ENCODE measurements at places on chromosomes 5 and 9. TPM values are rescaled to one million over a fixed set of nuclear protein-coding genes. Genes with fewer than 3 reads are reported as not detected.

The CDC26 gene
- total RNA-seq = 40.4 TPM

The OR1L1 gene
- not detected for total RNA-seq

The FRMD3 gene
- 18.2 TPM for total RNA-seq

The C6 gene
- total RNA-seq = not detected

The RBM22 gene
- 34.0 TPM for total RNA-seq

All from mammary microvascular endothelial cell (primary cell).